ENCODE measurements at places on chromosomes 12 and 14.

- DNase-seq = no peak
These were observed 21.1 kb upstream of the LRTM2 start for GRCh38 chr12:1799051-1799881.

DNA sequence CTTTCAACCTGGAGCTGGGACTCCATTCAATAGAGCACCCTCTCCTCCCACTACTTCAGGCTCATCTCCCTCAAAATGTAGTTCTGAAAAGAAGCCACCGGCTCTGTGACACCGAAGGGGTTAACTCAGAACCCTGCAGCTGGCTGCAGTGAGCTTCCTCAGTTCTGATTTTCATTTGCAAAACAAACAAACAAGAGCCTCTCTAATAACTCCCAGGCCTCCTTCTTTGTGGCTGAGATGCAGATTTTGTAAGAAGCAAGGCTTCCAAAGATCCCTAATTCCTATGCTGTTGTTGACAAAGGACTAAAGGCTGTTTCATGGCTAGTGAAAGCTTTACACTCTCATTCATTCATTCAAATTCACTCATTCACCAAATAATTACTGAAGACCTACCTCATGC, 333.4 kb upstream of the TBX3 start:
- no peak for DNase-seq

GRCh38 chr14:50350975-50351374, 38.9 kb downstream of the DMAC2L start:
- no peak for DNase-seq

GRCh38 chr14:22781301-22781991, 15.0 kb downstream of the OXA1L start:
- no peak for DNase-seq

- DNase-seq = no peak
These were observed 114.0 kb downstream of the GALC start for GRCh38 chr14:87878959-87879358.

GRCh38 chr14:21382886-21383847, 652 bp downstream of the SUPT16H start:
- no peak for DNase-seq

DNA sequence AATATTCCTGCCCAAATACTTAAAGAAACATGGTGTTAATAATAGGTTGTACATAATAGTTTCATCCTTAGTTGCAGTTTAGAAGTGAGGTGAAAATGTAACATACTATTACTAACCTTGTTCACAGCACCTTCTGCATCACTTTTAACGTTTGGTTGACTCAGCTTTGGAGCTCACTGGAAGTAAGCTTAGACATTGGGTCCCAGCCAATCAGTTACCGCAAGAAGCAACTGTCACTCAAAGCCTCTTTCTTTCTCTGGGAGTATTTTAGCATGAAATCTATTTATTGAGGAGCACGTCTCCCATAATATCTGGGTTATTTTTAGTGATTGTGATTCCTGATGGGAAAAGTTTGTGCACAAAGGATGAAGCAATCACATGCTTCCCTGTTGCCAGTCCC, 472.6 kb downstream of the SNAPC1 start:
- no peak for DNase-seq

GRCh38 chr12:130320536-130320935, 17.2 kb upstream of the PIWIL1 start:
- no peak for DNase-seq
